ENCODE measurements at places on chromosomes 1 and 21. TPM values are rescaled to one million over a fixed set of nuclear protein-coding genes. Genes with fewer than 3 reads are reported as not detected.

- no peak for DNase-seq
Observed at GRCh38 chr1:67889953-67890567, 56.8 kb upstream of the GNG12 start.

GRCh38 chr21:16608209-16608830 lies 878.5 kb downstream of the USP25 start:
- DNase-seq: no peak

DNA sequence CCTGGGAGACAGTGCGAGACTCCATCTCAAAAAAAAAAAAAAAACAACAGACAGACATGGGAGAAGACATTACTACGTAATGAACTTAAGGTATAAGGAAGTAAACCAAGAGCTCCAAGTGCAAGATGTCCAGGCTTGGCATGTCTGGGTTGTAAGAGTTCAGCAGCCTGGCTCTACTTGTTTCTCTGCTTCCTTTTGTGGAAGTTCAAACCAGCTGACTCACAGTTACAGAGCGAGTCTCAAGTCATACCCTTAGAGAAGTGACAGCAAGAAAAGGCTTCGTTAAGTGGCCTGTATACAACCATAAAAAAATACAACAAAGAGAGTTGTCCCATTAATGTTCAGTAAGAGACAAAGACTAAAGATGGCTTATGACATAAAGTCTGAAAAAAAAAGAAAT lies 1.3 kb downstream of the RIT1 start:
- no peak for DNase-seq

DNA sequence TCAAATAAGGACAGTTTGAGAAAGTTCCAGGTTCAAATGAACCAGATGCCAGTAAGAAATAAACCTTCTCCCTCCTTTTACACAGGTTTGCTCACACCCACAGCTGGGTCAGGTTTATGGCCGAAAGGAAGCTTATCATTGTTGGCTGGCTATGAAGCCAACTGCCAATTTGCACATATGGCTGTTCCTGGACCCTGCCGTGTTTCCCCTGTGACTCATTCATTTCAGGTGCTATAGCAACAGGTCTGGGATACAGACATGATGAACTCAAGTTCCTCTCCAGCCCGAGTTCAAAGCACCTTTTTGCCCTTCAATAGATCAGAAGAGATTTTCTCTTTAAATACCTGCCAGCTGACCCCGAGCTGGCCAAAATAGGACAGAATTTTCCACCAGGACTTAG lies 134.4 kb upstream of the SMYD2 start:
- no peak for DNase-seq

DNA sequence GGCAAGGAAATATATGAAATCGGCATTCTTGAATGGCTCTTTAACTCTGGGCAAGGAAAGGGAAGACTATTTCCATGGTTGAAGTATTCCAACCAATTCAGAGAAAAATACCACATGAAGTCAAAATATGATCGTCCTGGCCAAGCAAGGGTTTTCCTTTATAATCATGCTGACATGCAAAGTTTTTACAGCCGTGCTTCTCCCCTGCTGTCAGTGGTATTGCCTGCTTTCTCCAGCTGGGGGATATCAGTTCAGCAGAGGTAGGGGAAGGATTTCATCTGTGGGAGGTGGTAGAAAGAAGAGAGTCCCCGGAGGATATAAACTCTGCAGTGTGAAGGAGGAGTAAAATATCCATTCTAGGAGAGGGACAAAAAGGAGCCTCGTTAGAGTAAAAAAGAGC lies 322.8 kb downstream of the PAPPA2 start:
- DNase-seq: no peak

DNA sequence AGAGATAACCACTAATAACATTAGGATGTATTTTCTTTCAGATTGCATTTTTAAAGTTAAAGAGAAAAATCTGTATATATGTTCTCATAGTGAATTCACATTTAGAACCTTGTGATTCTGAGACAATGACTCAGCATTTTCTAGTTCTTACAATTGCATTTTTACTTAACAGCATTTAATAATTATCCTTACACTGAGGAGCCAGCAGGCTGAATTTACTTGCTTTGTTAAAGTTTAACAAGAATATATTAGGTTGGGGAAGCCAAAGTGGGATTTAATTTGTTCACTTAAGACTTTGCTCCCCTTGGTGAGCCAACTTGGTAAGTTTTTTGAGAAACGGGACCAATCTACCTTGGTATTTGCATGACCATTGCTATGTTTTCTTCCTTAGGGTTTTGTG lies 4.5 kb downstream of the PATJ start:
- no peak for DNase-seq

DNA sequence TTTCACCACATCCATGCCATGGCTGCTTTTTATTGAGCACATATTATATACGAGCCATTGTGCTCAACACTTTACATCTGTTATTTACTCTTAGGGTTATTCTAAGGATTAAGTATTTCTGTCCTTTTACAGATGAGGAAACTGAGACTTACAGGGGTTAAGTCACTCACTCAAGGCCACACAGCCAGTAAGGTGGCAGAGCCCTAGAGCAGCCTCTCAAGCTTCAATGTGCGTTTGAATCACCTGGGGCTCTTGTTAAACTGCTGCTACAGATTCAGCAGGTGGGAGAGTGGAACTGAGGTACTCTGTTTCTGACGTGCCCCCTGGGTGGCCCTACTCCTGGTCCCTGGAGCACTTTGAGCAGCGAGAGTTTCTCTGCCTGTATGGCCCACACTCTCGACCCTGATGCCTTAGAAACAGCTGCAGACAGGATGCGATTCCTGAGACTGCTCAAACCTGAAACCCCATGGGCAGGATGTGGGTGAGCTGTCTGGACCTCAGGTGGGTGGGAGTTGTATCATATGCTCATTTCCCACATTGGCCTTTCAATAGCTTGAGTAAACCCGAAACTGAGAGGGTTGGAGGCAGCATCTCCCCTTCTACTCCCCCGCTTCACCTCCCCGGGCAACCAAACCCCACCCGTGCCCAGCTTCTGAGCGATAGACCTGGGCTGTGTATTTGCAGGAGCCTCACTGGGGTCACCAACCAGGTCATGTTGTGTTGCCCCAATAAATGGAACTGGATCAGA lies 59.3 kb downstream of the MAN1C1 start:
- DNase-seq: no peak

- DNase-seq: peak; percentile 79
Observed at GRCh38 chr21:43361127-43361492, 65.8 kb downstream of the SIK1 start.

GRCh38 chr1:180235077-180235501 lies 5.0 kb downstream of the LHX4 start:
- DNase-seq: no peak

DNA sequence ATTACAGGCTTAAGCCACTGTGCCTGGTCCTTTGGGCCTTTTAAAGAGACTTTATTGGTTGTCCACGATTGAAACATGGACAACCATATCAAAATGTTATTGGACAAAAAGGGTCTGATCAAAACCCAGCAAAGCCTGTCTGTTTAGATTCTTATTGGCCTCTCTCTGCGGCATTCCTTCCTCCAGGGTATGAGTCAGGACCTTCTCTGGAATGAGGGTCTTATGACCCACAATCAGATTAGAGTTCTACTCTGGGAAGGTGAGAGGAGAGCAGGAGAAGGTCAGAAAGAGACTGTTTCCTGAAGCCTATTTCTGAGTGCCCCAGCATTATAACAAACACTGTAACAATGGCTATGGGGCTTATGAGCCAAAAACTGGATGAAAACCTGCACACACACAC lies 7.9 kb downstream of the LURAP1 start:
- DNase-seq: no peak

The IL12RB2 gene
- total RNA-seq: 0.33 TPM

The PGLYRP4 gene
- not detected for total RNA-seq

The CLCA4 gene
- total RNA-seq: 0.11 TPM

The SPRR4 gene
- total RNA-seq: not detected

All from right cardiac atrium (tissue), 5 donors.